Esophagus mucosa (tissue), 1 donor: ENCODE measurements at places on chromosomes 11 and 22. TPM values are rescaled to one million over a fixed set of nuclear protein-coding genes. Genes with fewer than 3 reads are reported as not detected.

The CALCA gene
- not detected for total RNA-seq

DNA sequence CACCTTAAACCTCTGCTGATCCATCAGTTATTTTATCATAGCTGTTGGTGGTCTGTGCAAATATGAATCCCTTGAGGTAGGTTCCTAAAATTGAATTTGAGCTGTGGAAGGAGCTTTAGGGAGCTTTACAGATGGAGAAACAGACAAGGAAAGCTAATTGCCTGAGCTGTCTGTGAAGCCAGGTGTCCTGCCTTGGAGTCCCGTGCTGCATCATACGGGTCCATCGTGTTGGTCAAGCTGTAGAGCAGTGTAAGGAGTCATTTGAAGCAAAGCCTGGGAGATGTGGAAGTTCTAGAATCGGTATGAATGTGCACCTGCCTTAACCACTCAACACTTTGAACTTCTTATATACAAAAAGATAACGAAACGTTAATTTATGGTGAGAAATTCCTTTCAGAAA lies 1.0 kb downstream of the POLA2 start:
- no peak for ATAC-seq

The CSF2RB gene
- total RNA-seq: 1.00 TPM

The C11orf97 gene
- not detected for total RNA-seq

The IGLL1 gene
- not detected for total RNA-seq

DNA sequence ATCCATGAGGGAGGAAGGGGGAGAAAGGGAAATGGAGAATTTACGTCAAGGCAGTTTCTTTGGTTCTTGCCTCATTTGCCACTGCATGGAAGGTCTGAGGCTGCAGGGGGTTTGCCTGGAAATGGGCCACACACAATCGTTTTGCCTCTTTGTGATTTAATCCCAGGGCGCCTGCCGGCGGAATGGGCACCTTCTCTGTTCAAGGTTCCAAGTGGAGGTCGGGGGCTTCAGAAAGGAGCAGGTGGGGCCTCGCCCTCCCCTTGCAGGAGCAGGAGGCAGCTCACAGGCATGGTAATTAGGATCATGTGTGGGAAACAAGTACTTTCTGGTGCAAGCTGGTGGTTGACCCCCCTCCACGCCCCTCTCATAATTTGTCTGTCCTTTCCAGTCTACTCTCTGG lies 29.9 kb downstream of the MPPED1 start:
- no peak for ATAC-seq

- peak; percentile 57 for ATAC-seq
Measured at GRCh38 chr11:71286701-71287643, 34.6 kb upstream of the SHANK2 start.

The FAM111B gene
- total RNA-seq: 9.6 TPM

The PRDM11 gene
- total RNA-seq: 5.7 TPM

DNA sequence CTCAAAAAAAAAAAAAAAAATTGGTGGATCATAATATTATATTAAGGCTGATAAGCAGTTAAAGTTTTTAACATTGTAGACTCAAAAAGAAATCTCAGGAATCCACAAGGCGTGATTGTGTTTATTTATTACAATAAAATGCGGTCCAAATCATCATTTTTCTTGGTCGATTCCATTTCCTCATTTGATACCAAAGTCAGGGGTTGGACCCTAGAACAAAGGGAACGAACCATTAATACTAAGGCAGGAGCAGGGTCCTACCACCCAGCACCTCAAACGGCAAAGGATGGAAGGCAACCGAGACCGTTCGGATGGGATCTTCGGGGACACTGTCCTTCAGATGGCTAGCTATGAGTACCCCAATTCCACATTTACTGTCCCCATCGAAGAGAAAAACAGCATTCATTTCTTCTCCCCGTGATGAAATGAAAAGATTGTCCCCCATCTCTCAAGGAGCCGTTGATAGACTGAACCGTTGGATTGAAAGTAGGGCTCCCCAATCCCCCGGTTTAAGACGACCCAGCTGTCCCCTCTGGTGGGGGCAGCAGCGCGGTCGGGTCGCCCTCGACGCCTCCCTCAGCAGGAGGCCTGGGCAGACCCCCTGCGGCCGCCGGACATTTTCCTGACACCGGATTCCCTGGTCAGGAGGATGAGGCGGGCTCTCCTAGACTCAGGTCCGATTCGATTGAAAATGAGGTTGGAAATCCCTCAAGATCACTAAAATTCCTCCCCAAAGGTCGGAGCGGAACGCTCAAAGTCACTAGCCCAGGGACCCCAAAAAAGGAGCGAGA lies 607 bp downstream of the DMC1 start:
- ATAC-seq: peak; percentile 14

GRCh38 chr11:75557666-75558494 lies 4.2 kb upstream of the SERPINH1 start:
- peak; percentile 24 for ATAC-seq

The KRTAP5-8 gene
- total RNA-seq: 0.32 TPM

DNA sequence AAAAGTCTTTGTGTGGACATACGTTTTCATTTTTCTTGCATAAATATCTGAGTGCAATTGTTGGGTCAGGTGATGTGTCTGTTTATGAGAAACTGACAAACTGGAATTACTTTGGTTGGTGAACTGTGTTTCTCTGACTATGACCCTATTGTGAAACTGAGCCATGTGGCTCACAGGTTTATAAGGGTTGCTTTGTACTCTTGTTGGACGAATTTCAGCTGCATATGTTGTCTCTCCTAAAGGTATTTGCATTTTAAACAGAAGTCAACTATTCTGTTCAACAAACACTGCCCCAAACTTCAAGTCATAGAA lies 34.4 kb upstream of the RASD2 start:
- ATAC-seq: no peak

- ATAC-seq: no peak
Measured at GRCh38 chr11:69193629-69194028, 37.9 kb downstream of the SMIM38 start.

GRCh38 chr11:67120881-67121710 lies 2.0 kb downstream of the KDM2A start:
- ATAC-seq: no peak

DNA sequence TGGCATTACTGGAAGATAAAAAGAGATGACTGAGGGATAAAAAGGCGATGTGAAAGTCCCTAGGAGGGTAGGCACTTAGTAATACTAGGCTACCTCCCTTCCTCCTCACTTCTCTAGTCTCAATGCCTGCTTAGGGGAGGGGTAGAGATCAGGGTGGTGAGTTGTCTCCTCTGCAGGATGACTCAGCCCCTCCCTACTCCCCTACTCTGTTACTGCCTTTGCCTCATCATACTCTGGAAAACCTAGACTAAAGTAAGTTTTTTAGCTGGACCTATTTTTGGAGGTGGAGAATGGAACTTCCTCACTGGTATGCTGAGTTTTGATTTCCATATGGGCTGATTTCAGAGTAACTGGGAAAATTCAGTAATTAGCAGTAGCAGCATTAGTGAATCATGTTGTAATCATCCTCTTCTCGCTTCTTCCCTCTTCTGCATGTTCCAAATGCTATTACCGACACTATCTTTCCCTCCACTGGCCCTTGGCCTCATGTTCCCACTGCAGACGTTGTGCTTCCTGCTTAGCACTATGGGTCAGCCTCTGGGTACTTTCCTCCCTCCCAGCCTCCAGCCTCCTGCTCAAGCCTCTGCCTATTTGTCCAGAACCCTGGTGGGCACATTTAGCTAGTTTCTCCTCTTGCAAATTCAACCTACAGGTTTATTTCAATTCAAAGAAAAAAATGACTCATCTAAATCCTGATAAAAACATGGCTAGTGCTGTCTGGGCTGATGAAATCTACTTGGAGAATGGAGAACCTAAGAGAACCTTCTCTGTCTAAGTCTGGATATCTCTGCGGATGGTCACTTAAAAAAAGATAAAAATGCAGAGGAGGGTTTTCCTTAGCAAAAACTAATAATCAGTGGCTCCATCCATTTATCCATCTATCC lies 281.7 kb downstream of the ST3GAL4 start:
- ATAC-seq: no peak

- no peak for ATAC-seq
Measured at GRCh38 chr22:38935616-38936015, 21.8 kb upstream of the APOBEC3A start.

The PRR33 gene
- not detected for total RNA-seq

- no peak for ATAC-seq
Measured at GRCh38 chr22:17684245-17684644, 45.7 kb downstream of the BCL2L13 start.

GRCh38 chr11:60710482-60710881 lies 11.1 kb downstream of the MS4A8 start:
- no peak for ATAC-seq
